ENCODE measurements at places on chromosomes 12 and 14. TPM values are rescaled to one million over a fixed set of nuclear protein-coding genes. Genes with fewer than 3 reads are reported as not detected.
A peak's percentile ranks its signal among the peaks of the same experiment; 100 is the strongest.

DNA sequence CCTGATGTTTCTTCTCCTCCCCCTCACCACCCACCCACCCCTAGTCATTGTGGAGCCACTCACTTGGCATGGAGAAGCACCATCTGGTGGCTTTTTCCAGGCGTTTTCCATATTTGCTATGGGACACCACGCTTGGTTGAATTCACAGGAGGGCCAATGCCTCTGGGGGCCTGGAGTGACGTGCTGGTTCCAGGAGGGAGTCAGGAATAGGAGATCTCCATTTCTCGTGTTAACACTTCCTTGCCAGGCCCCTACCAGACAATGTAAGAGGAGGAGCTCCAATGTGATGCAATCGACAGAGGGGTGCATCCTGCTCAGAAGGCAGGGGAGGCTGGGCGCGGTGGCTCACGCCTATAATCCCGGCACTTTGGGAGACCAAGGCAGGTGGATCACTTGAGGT is 21.6 kb upstream of the TESC start:
- DNase-seq = peak; percentile 67

The CELA1 gene
- not detected for total RNA-seq

DNA sequence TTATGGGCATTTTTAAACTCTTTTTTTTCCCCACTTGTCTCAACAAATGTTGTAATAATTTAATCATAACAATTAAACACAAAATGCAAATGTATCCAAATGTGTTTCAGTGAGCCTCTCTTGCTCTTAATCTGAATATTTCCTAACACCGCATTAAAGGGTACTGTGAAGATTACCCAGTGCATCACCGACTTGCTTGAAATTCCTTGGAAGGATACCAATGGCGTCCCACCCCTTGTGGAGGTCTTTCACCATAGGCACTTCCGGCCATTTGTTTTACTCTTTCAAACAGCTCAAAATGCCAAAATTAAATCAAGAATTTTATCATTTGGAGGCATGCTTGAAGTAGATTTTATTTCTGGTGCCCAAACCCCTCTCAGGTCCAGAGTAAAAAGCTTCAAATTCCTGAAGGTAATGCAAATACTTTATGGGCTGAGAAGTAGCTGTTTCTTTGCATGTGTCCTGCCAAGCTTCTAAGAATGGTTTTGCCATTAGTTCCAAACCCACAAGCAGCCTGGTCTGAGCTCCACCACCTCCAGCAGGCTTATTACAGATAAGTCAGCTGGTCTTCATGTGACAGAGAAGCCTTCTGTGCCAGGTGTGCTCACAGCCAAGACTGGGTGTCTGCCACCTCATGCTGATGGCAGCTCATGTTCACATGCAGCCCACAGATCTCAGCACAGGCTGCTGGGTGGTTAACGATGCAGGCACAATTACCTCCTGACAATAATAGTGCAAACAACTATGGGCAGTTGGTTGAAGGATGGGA is 16.4 kb upstream of the NUDT4 start:
- peak; percentile 68 for DNase-seq

DNA sequence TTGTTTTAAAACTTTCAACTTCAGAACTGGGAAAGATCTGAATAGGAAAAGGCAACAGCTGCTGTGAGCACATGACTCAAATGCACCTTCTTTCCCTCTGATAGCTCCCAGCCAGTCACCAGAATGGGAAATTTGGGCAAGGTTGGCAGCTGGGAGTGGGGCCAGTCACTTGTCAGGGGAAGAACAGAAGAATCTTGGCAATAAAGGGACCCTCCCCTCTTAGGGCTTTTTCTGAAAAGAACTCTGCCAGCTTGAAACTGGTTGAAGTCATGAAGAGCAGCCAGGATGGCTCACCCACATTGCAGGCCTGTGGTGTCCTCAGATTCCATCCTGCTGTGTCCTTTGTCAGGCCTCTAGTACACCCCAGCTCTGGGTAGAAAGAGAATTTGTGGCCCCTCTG is 10.3 kb upstream of the RIC8B start:
- no peak for DNase-seq

- no peak for DNase-seq
Measured at GRCh38 chr12:9365296-9365695, 157.1 kb upstream of the PZP start.

- no peak for DNase-seq
Measured at GRCh38 chr12:40551466-40551865, 140.8 kb upstream of the CNTN1 start.

- DNase-seq = no peak
Measured at GRCh38 chr12:101935890-101936746, 58.7 kb downstream of the DRAM1 start.

The GYS2 gene
- total RNA-seq = not detected

The IFI27 gene
- 12.2 TPM for total RNA-seq

DNA sequence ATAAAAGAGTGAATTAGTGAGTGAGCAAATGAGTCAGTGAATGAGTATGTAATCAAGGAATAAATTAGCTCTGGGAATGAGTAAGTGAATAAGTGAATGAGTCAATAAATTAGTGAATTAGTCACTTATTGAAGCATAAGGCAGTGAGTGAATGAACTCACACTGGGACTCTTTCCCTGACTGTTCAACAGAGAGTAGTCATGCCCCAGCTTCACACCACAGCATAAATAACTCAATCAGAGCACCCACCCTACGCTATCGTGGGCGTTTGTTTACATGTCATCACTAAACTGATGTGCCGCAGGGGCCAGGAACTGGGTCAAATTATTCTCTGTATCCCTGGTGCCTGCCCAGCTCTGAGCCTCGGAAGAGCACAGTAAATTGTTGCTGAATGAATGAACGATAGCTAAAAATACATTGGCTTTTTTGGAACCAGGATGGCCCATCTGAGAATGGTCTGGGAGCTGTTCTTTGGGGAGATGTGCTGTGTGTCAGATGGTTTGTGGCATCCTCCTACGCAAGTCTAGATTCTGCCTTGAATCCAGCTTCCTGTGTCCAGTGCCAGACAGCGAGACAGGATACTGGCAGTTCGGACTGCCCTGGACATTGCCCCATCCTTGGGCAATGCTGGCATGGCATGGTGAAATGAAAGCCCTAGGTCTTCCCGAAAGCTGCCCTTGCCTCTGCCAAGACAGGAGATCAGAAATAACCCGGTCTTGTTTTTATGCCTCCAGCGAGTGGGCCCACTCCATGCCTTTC is 98.0 kb upstream of the RTL1 start:
- no peak for DNase-seq

GRCh38 chr12:40963751-40964150 is 224.4 kb upstream of the PDZRN4 start:
- DNase-seq = no peak

DNA sequence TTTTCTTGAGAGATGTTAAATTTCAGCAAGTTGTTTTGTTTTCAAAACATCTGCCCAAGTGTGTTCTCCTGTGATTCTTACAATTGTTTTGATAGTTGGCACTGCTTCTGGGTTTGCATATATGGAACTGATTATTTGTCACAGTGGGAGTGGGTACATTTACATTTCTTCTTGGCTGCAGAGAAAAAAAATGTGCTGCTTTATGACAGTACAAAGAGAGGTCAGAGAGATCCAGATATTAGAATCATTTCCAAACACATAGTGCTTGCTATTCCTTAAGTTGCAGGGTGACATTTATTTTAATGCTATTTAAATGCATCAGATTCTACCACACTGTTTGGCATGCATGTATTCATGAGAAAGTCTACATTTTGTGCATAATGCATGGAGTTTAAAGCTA is 303.5 kb upstream of the MDGA2 start:
- DNase-seq = no peak

The MANSC4 gene
- 0.47 TPM for total RNA-seq

DNA sequence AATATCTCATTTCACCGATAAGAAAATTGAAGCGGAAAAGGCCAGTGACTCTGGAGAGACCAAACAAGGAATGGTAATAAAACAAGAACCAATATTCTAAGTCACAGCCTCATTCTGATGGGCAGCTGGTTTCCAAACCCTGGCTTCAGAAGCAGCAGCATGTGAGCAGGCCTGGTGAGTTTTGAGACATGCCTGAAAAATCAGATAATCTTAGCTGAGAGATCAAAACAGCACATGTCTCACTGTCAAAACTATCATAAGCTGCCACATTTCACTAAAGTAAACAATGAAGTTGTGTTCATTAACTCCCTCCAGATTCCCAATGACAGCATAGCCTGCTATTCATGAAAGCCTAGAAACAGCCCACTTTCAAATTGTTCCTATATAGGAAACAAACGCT is 36.5 kb downstream of the CIT start:
- no peak for DNase-seq

The TAS2R8 gene
- 0.31 TPM for total RNA-seq

The KCNC2 gene
- 21.1 TPM for total RNA-seq

DNA sequence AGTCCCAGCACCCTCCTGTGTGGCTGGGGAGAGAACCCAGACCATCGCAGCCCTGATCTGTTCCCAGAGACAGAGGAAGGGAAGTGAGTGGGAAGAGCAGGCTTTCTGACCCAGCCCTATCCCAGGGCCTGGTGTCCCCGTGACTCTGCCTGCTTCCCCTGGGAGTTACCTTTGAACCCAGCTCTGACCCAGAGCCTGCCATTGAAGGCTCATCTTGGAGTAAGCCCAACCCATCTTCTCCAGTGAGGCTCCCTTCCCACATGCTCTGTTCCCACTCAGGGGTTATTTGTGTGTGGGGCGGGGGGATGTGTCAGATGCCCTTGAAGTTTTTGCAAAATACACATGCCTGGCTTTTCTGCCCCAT is 6.0 kb downstream of the TMEM63C start:
- no peak for DNase-seq

The STYK1 gene
- total RNA-seq = 6.7 TPM

DNA sequence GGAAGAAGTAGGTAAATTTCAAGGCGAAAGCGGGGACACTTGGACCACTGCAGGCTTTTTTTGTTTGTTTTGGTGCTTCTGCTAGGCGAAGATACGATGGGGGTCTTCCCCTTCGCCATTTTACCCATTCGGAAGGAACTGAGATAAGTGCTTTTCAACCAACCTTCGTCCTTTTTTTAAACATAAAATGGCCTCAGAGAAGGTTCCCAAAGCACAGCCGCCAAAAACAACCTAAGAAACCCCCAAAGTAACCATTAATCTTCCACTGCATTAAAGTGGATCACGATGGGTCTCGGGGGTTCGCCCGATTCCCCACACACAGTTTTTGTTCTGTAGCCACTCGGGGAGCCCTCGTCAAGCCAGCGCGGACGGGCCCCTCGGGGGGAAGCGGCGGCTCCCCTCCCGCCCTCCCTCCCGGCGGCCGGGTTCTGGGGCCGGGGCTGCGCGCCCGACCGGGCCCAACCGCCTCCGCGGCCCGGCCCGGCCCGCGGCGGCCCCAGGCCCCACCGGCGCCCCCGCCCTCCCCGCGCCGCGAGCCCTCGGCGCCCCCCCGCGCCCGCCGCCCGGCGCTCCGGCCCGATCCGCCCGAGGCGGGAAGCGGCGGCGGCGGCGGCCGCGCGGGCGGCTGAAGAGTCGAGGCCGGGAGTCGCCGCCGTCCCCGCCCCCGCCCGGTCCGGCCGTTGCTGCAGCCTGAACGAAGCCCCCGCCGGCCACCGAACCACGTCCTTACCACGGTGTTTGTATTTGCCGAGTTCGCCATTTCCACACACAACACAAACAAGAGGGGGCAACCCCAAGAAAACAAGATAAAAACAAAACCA is 790 bp downstream of the GTF2A1 start:
- peak; percentile 12 for DNase-seq

- no peak for DNase-seq
Measured at GRCh38 chr12:108839018-108839889, 18.1 kb downstream of the SSH1 start.

The PRB2 gene
- not detected for total RNA-seq

The RNASE7 gene
- total RNA-seq = not detected

GRCh38 chr14:59359431-59360124 is 105.6 kb downstream of the GPR135 start:
- no peak for DNase-seq

DNA sequence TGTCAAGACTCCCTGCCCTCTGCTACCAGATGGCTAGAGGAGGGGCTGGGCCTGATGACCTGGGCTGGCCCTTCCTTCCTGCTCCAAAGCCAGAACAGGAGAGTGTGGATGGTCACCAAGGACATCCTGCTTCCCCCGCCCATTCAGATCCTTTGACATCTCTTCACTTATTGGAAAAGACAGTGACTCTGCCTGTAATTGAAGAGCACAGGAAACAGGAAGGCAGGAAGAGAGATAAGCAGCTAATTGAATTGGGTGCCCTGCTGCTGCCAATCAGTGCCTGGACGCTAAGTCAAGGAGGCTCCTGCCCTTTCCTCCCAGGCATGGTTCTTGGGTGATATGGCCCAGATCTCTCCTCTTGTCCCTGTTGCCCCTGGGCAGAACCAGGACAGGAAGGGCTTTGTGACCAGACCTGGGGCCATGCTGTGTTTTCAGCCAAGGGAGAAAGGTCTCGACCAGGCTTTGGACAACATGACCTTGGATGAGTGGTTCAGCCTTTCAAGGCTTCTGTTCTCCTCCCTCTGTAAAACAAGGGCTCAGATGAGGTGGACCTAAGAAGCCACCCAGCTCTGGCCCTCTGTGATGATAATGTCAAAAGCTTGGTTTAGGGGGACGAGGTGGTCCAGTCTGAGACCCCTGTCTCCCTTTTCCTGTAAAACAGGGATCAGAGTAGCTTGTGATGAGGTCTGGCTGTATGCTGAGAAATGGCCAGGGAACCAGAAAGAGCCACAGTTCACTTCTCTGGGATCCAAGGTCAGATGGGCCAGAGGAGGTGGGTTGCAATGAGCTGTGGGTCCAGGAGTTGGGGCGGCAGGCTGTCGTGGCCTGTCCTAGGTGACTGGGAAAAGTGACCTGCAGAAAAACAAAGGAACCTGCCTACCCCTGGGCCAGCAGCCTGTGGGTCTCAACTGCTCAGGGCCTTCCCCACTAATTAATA is 38.8 kb downstream of the FAM222A start:
- no peak for DNase-seq

The OVCH1 gene
- total RNA-seq = 1.2 TPM

DNA sequence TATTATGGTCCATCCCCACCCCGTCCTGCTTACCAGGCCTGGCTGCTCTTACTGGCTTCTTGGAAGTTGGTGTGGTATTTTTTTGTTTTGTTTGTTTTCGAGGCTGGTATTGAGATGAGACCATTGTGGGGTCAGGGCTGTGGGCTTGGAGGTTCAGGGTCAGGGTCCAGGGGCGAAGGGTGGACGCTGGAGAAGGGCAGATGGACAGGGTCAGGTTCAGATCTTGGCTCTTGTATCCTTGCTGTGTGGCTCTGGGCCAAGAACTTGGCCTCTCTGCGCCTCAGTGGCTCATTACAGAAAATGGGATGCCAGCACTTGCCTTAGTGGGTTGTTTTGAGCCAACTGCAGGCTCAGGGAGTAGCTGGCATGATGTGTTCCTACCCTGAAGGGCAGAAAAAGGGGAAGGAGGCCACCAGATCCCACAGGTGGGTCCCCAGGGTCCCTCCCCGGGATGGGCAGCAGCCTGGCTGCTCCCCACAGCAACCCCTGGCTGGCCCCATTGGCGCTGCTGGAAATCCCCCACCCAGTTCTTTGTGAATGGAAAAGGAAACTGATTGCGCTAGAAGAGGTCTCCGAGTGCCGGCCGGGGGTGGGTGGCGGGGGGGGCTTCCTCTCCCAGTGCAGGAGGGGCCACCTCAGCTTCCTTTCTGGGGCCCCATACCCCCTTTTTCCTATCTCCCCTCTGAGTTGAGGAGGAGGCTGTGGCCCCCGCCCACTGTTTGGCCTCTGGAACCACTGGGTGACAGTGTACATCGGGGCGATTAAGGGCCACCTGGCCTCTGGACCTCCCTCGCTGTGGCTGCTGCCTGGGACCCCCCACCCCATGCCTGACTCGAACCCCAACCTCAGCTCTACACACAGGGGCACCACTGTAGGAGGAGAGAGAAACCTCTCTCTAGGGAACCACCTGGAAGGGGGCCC is 25.0 kb downstream of the SH2B3 start:
- no peak for DNase-seq

- DNase-seq = no peak
Measured at GRCh38 chr12:80068173-80068572, 31.2 kb upstream of the OTOGL start.
